SW 1271 (cell line): ENCODE measurements at places on chromosomes 5 and 9.

DNA sequence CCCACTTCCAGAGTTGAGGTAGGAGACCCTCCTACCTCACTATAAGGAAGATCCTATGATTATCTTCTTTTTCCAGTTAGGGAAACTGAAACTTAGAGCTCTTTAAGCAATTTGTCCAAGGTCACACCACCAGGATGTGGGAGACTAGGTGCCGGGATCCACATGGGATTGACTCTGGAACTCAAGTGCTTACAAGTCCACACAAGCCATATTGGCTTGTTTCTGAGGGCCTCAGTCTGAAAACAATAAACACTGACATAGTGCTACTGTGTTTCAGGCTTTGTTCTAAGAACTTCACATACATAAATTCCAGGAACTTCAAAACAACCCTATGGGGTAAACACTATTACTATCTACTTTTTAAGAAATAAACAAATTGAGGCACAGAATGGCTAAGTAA, 481.3 kb downstream of the ZSWIM6 start:
- DNase-seq: no peak

GRCh38 chr5:173613433-173614159, 2.9 kb downstream of the BOD1 start:
- DNase-seq: no peak

GRCh38 chr5:9479361-9479760, 66.5 kb downstream of the SEMA5A start:
- no peak for DNase-seq

DNA sequence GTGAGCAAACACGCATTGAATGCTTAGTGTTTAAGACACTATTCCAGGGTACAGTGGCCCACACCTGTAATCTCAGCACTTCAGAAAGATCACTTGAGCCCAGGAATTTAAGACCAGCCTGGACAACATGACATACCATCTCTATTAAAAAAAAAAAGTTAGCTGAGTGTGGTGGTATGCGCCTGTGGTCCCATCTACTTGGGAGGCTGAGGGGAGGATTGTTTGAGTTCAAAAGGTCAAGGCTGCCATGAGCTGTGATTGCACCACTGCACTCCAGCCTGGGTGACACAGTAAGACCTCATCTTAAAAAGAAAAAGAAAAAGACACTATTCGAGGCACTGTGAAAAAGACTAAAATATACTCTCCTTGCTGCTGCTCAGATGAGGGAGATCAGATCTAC, 240.7 kb downstream of the NR3C1 start:
- DNase-seq: no peak

DNA sequence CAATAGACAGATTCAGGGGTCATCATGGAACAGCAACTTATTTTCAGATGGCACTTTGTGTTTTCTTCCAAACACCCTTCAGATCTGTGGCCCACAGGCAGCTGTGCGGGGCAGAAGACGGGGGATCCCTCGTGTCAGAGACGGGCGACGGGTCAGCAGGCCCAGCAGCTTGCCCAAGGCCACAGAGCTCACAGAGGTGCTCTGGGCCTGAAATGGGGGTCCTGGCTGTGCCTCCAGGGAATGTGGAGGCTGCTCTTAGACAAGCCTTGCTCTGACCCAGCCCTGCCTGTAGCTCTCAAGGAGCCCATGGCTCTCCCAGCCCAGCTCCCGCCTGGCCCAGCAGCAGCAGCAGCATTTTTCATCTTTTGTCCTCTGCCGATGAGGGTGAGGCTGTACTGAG, 40.9 kb upstream of the SARDH start:
- DNase-seq: no peak

DNA sequence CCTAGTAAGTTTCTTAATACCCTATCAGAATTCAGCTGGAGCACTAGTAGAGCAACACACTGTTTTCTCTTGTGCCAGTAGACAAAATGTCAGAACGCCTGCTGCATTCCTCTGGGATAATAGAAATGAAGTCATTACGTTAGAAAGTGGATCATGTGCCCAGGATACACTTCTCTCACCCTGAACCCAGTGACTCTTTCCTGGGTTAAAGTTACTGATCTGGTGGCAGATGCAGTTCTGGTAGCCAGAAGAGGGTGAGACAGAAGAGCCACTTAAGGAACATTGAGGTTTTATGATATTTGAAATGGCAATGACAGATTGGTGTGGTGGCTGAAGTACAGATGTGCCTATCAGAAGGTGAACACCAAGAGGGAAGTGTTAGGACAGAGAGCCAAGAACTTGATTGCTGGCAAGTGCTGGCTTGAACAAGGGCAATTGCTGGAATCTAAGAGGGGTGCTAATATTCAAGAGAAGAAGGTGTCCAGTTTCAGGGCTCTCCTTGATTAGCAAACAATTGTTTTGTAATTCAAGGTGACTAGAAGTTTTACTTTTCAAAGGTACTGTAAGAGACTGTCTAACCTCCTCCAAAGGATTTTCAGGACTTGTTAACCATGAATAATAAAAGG, 93.7 kb upstream of the ERBIN start:
- no peak for DNase-seq

DNA sequence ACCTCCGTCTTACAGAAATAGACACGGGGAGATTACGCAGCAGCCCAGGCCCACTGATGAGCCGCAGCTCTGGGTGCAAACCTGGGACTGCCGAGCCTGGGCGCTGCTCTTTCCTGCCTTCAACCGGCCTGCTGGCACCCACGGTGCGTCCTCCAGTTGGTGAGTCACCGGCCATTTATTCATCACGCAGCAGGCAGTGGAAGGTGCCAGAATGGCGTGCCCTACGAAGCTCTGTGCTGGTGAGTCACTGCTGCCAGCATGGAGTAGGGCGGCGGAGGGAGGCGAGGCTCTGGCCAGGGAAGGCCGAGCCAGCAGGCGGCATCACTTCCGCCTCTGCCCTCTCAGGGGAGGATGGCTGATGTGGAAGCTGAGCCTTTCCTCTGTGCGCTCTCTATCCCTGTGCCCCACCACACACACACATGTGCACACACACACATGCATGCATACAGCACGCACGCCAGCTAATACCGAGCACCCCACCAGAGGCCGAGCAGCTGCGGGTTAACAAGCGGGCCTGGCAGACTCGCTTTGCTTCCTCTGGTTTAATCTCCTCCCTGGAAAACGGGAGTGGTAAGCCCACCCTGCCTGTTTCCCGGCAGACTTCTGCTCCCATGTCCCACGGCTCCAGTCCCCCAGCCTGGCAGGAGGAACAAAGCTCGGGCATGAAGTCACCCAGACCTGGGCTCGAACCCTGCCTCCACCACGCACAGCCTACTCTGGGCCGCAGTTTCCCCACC, 39.2 kb downstream of the OLFM1 start:
- peak; percentile 95 for DNase-seq

- no peak for DNase-seq
These were observed 57.1 kb upstream of the RNU6ATAC start for GRCh38 chr9:134221273-134222017.
